ENCODE measurements at places on chromosomes 7 and 10. TPM values are rescaled to one million over a fixed set of nuclear protein-coding genes. Genes with fewer than 3 reads are reported as not detected.
A peak's percentile ranks its signal among the peaks of the same experiment; 100 is the strongest.

DNA sequence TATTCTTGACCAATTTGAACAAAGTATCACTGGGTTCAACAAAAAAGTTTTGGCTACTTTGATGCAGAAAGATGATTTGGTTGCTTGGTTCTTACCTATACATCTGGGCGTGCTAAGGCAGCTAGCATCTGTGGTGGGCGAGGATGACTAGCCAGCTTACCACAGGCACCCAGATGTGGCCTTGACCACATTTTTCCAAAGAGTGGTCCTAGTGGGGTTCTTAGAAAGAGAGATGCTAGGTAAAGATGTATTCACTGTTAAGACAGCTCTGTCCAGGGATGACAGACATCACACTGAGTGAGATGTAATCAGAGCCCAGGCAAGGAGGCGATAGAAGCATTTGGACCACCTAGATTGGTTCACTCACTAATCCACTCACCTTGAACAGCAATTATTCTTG, 785 bp downstream of the DNTT start:
- no peak for DNase-seq

GRCh38 chr7:92742186-92742585, 94.2 kb downstream of the CDK6 start:
- DNase-seq, result no peak

- no peak for DNase-seq
Observed at GRCh38 chr10:86085136-86085535, 281.5 kb downstream of the GRID1 start.

- no peak for DNase-seq
Observed at GRCh38 chr10:32131388-32131787, 75.2 kb upstream of the KIF5B start.

DNA sequence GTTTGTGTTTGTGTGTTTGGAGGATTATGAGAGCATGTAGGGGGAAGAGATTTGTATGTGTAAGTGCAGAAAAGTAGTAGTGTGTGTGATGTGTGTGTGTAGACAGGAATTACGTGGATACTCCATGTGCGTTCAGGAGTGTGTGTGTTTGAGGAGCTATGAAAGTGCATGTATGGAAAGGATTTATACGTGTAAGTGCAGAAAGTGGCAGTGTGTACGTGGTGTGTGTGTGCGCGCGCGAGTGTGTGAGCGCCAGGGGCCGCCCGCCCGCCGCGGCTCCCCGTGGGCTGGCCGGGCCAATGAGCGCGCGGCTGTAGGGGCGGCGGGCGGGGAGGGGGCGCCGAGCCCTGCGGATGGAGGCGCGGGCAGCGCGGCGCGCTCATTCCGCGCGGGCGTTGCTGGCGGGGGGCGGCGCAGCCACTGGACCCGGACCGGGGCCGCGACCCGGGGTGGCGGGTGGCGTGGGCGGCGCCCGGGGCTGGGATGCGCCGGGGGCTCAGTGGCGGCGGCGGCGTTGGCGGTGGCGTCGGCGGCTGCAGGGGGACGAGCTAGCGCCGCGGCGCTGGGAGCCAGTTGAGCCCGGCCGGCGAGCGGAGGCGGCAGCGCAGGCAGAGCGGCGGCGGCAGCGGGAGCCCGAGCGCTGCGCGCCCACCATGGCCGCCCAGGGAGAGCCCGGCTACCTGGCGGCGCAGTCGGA, at the start of gene BICC1:
Gene BICC1, plus strand, starts transcription at position 382 of the 697 bp plus-strand sequence. Its CDS starts 272 bp downstream, at position 654.
- DNase-seq, result no peak

DNA sequence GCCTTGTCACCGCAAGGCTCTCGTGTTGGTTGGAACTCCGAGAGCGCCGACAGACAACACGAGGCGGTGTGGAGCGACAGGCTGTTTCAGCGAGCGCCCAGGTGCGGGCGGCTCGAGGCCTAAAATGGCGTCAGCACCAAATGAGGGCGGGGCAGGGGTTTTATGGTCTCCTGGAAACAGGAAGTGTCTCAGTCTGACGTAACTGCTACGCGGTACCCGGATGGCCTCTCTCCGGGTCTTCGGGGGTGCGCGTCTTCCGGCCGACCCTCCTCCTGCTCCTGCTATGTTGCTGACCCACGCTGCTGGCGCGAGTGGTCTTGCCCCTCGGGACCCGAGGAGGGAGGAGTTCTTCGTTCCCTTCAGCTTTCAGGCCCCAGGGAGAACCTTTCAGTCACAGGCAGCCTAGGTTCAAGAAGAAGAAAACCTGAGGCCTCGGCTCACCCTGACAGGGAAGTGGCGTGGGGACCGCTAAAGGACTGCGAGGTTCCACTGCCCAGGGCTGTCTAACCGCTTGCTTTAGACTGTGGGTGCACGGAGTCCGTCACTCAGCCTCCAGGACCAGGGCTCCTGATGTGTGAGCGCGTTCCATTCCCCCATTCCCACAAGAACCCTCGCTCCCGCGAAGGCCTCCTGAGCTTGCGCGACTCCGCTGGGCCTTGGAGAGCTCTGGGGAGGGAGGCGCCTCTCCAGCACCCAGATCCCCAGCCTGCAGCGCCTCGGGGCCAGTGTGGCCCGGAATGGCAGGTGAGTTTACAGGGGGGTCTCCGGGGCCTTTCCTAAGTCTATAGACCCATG, 77.3 kb downstream of the GLRX3 start:
- no peak for DNase-seq

DNA sequence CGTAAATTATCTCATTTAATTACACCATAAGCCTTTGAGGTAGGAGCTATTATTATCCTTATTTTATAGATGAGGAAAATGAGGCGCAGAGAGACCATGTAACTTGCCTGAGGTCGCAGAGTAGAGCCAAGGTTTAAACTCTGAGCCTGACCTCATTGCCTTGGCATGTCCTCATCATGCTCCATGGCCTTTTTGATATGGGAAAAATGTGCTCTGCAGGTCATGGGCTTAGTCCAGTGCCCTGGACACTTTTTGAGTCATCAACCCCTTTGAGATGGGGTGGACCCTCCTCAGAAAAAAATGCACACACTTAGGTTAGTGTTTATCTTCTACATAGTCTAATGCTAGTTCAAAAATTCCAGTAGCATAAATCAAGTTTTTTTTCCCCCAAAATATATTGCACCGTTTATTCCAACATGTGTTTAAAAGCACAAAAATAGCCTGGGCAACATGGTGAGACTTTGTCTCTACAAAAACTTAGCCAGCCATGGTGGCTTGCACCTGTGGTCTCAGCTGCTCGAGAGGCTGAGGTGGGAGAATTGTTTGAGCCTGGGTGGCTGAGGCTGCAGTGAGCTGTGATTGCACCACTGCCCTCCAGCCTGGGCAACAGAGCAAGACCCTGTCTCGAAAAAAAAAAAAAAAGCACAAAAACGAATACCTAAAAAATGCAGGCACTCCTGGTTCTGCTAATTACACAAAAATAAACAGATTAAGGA, 28.6 kb upstream of the TMEM178B start:
- no peak for DNase-seq

DNA sequence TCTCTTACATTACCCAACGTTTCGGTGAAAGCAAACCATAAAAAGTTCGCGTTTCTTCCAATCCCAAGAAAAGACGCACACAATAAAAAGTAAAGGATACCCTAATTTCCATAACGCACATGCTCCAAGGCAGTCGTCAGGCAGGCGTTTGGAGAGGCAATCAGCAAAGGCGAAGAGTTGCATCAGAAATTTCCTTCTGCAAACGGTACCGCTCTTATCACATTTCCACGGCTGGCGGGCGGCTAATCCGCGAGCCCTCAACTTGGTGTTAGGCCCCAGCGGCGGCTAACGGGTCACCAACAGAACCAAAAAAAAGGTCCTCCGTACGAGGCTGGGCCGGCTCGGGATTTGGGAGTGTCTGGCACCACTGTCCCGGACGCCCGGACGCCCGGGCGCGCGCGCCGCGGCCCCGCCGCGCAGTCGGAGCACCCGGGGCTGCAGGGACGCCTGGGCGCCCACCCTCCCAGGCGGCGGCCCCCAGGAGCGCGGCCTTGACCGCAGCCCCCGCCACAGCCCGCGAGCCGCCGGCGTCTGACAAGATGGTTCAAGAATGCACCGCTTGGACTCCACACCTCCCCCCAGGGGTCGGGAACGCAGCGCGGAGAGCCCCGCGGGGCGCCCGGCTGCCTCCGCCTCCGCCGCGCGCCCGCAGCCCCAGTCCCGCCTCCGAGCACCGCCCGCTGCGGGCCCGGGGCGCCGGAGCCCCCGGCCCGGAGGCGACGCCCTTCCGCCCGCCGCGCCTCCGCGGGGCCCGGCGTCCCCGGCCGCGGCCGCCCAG, 9.8 kb upstream of the GRB10 start:
- peak; percentile 69 for DNase-seq

Gene WDFY4
- total RNA-seq, result 0.29 TPM

Gene MGMT
- total RNA-seq, result 0.29 TPM

Gene ERVW-1
- not detected for total RNA-seq

Gene RARRES2
- total RNA-seq, result 1.8 TPM

Gene ASB15
- total RNA-seq, result 0.04 TPM

Gene CALHM3
- total RNA-seq, result not detected

Gene ADIRF
- total RNA-seq, result not detected

Gene PTF1A
- not detected for total RNA-seq
